Stimulated activated CD4-positive, alpha-beta T cell treated with anti-CD3 and anti-CD28 coated beads, Interleukin-12 subunit alpha, Interleukin-12 subunit beta, amount 100 ng/mL, for 24 hours (primary cell): ENCODE measurements at places on chromosomes 11 and 22.

- DNase-seq, result no peak
Observed at GRCh38 chr11:73872749-73873357, 3.8 kb downstream of the COA4 start.

DNA sequence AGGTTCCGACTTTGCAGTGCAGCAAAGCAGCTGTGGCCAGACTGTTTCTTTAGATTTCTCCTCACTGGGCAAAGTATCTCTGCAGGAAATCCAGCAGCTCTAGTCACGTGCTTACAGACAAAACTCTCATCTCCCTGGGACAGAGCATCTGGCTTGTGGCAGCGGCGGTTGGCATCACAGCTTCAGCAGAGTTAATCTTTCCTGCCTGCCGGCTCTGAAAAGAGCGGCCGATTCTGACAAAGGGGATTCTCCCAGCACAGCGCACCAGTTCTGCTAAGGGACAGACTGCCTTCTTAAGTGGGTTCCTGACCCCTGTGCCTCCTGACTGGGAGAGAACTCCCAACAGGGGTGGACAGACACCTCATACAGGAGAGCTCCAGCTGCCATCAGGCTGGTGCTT is 1357.3 kb upstream of the TENM4 start:
- no peak for DNase-seq

- DNase-seq, result no peak
Observed at GRCh38 chr11:11813288-11813962, 28.3 kb upstream of the USP47 start.

- no peak for DNase-seq
Observed at GRCh38 chr11:112392904-112393303, 132.2 kb upstream of the PLET1 start.

DNA sequence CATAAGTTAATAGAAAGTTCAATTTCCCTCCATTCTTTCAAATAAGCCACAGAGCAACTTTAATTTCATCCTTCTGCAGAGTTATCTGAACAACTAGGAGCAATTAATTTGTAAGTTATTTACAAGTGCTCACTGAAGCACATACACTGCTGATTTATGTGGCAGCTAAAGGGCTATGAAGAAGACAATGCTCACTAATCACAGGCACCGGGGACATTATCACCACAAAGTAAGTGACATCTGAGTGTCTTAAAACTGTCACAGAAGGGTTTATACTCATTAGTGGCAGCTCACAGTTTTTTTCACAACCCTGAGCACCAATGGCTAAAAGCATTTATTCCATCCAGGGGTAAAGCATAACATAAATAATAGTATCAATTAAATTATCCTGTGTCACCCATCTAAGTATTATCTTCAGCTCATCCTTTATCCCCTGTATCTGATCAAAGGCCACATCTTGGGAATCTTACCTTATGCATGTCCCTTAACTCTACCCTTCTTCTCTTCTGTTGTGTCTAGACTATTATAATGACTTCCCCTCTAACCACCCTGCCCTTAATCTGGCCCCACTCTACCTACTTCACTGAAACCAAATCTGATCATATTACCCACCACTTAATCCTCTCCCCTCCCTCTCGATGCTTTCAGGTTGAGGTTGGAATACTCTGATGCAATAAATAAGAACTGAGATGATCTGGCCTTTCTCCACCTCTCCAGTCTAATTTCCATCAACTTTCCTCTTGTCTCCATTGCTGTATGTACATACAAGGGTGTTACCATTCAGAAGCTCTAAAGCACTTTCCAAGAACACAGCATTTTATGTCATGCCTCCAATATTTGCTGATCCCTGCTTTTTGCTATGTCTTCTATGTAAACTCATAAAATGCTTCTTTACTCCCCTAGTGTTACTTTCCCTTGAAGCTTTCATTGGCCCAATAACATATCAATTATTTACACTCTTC is 252.7 kb downstream of the CASP12 start:
- no peak for DNase-seq

DNA sequence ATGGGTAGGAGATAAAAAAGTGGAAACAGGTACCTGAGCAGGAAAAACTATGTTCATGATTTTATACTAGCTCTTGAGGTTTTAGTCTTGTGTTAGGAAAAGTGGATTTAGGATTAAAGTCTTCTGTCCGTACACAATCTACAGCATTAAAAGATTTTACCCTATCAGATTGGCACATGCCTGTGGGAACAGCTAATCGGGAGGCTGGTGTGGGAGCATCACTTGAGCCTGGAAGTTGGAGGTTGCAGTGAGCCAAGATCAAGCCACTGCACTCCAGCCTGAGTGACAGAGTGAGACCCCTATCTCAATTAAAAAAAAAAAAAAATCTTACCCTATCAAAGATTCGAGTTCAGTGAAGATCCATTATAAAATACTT is 12.2 kb upstream of the CRKL start:
- DNase-seq, result no peak

GRCh38 chr11:106288822-106289387 is 211.4 kb downstream of the AASDHPPT start:
- DNase-seq, result no peak

GRCh38 chr11:129636926-129637325 is 178.7 kb upstream of the TMEM45B start:
- DNase-seq, result no peak

DNA sequence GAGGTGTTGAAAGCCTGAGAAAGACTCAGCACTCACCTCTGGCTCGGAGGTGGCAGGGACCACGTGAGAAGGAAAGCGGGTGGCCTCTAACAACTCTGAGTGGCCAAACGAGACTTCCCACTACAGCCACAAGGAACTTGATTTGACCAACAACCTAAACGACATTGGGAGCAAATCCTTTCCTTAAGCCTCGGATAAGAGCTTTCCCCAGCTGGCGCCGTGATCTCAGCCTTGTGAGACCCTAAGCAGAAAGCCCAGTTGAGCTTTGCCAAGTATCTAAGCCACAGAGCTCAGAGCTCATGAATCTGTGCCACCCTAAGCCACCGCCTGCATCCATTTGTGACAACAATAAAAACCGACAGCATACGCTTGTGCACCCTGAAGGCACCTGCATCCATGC is 636.0 kb downstream of the TBC1D22A start:
- DNase-seq, result no peak

GRCh38 chr22:29040385-29041275 is 21.0 kb downstream of the C22orf31 start:
- DNase-seq, result peak; percentile 24

DNA sequence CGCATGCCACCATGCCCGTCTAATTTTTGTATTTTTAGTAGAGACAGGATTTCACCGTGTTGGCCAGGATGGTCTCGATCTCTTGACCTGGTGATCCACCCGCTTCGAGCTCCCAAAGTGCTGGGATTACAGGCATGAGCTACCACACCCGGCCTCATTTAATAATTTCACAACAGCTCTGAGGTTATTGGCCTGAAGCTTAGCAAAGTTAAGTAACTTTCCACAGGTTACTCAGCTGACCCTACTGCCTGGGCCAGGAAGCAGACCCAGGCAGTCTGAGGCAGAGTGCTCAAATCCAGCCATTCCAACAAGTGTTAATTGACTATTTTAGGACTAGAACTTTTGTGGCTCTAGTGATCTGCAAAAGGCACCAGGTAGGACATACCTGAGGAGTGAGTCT is 52.2 kb upstream of the L3MBTL2 start:
- DNase-seq, result no peak

- no peak for DNase-seq
Observed at GRCh38 chr11:12111549-12112520, 1.4 kb downstream of the MICAL2 start.

GRCh38 chr11:122709039-122709760 is 53.7 kb downstream of the UBASH3B start:
- DNase-seq, result no peak

GRCh38 chr11:20027556-20028013 is 132.7 kb downstream of the DBX1 start:
- no peak for DNase-seq

GRCh38 chr11:127966821-127967220 is 620.5 kb downstream of the ETS1 start:
- DNase-seq, result no peak

- no peak for DNase-seq
Observed at GRCh38 chr22:21069375-21069774, 23.6 kb downstream of the LRRC74B start.

GRCh38 chr11:107272561-107272960 is 185.1 kb downstream of the CWF19L2 start:
- DNase-seq, result no peak

DNA sequence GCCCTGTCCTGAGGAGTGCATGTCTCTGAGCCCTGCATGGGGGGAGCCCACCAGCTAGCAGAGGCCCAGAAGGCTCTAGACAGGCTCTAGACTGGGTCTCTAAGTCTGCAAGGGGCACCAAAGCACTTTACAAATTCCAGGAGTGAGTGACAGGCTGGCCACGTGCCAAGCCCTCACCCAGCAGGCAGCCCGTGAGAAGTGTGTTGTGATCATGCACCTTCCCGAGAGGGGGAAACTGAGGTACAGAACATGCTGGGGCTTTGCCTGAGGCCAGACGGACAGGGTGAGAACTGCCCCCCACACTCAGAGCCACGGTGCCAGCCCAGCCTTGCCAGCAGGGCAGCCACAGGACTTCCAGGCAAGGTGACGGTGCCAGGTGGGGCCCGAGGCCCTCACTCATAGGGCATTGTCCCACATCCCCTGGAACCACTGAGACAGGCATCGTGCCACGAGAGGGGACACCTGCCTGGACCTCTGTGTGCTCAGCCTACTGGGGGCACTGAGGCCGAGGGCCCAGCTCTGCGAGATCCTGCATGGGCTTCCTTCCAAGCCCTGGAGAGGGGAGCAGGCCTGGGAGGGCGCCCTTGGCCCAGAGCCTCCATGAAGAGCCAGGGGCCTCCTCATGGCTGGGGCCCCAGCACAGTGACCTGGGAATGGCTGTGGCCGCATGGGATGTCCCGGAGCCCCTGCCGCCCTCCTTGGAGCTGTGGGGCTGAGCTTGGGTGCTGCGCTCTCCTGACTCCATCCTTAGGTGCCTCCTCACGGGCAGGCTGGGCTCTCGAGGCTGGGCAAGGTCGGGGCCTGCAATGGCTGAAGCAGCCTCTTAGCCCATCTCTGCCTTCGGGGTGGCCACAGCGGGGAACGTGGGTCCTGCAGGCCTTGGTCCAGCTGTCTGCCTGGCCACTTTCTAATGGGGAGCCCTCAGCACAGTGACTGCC is 121.5 kb downstream of the KCNQ1OT1 start:
- DNase-seq, result no peak

DNA sequence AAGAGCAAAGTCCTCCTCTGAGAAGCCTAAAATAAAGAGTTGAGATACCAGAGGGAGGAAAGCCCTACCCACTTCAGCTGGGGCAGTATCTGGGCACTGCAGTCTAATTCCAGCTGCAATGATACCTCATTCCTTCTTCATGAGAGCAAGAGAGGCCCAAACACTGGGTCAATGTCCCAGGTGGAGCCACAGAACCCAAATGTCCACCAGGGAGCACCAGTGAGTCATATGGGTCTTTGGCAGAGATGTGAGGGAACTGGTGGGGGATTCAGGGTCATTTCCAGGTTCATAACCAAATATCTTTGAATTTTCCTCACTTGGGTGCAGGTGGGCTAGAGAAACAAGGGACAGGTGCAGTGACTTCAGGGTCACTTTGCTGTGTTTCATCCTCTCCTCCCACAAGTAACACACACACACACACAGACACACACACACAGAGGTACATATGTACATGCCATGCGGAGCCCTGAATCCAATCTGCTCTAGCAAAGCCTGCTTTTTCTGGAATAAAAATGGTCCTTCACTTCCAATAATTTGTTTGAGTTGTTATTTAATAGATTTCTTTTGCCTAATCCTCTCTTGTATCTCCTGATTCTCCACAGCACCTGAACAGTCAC is 585.4 kb downstream of the SOX6 start:
- peak; percentile 33 for DNase-seq

DNA sequence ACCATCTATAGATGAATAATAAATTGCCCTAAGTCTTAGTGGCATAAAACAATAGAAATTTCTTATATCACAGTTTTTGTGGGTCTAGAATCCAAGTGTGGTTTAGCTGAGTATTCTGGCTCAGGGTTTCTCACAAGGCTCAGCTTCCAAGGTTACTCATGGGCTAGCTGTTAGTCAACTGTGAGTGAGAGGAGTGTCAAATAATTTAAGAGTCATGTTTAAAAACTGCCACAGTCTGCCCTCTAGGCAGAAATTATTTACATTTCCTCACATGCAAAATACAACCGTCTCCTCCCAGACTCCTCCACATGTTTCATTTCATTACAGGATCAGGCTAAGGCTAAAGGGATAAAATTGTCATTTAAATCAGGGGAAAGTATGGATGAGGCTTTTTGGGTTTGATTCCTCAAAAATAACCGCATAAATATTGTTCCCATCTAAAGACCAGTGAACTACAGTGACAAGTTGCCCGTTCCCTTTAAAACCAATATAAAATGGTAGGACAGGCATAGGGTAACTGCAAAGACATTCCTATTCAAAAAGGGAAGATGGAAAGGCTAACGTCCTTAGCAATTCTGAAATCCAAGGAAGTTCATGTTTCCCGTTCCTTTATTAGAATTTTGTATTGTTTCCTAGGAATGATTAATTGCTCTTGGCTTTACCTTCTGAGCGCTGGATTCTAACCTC is 324.3 kb downstream of the DYNC2H1 start:
- no peak for DNase-seq

DNA sequence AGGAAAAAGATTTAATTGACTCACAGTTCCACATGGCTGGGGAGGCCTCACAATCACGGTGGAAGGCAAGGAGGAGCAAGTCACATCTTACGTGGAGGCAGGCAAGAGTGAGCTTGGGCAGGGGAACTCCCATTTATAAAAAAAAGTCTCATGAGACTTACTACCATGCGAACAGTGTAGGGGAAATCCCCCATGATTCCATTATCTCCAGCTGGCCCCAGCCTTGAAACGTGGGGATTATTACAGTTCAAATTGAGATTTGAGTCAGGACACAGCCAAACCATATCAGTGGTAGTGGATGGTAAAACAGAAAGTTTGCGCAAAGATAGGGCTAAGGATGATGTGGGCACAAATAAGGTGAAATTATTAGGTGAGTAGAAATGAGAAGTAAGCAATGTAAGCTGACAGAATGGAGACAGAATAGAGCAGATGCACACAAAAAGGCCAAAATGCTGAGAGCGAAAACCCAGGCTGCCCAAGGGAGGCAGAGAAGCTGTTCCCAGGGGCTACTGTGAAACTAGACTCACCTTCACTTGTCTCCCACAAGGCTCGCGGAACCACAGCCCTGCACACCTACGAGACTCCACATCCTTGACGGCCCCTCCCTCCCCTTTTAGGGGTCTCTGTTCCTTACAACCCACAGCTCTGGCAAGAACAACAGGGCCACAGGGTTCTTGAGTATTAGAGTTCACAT is 377.6 kb downstream of the CADM1 start:
- DNase-seq, result no peak

DNA sequence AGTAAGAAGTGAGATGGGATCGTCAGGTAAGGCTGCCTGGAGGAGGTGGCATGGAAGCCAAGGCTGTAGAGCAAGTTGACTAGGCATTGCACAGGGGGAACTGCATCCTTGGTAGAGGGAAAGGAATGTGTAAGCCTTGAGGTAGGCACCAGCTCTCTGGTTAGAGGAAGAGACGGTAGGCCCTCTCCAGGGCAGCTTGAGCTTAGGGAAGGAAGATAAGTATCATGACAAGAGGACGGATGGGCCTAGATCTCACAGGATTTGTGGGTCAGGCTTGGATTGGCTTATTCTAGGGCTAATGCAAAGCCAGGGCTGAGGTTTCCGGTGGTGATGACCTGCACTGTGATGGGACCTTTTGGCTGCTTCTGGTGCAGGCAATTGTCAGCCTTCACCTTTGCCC is 1035.8 kb downstream of the TBC1D22A start:
- no peak for DNase-seq

GRCh38 chr11:10731064-10731680 is 19.9 kb upstream of the CTR9 start:
- DNase-seq, result no peak
